Activated T-cell treated with anti-CD3 and anti-CD28 coated beads, Interleukin-2, amount 50 U/mL, for 4 hours (primary cell): ENCODE measurements at places on chromosomes 2 and 18.

- DNase-seq = no peak
Measured at GRCh38 chr2:44805401-44806235, 135.9 kb upstream of the SIX3 start.

- DNase-seq = no peak
Measured at GRCh38 chr2:25222477-25223121, 54.2 kb upstream of the POMC start.

DNA sequence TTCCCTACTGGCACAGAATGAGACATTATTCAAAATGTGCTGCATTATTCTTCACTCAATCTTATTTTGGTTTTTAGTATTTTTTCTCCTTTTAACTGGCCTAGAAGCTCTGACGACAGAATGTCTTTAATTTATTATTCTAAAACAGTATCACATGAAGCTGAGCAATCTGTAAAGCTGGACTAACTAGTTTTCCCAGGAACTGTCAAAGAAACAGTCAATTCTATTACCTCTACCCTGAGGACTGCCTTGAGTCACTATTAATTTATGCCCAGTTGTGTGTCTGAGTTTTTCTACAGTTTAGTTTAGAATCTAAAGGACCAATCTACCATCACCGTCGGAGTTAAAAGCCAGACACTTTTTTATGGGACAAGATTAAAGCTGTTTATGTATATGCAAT, 31.6 kb downstream of the MBD2 start:
- DNase-seq = no peak

- no peak for DNase-seq
Measured at GRCh38 chr2:120624738-120625446, 110.8 kb upstream of the GLI2 start.

DNA sequence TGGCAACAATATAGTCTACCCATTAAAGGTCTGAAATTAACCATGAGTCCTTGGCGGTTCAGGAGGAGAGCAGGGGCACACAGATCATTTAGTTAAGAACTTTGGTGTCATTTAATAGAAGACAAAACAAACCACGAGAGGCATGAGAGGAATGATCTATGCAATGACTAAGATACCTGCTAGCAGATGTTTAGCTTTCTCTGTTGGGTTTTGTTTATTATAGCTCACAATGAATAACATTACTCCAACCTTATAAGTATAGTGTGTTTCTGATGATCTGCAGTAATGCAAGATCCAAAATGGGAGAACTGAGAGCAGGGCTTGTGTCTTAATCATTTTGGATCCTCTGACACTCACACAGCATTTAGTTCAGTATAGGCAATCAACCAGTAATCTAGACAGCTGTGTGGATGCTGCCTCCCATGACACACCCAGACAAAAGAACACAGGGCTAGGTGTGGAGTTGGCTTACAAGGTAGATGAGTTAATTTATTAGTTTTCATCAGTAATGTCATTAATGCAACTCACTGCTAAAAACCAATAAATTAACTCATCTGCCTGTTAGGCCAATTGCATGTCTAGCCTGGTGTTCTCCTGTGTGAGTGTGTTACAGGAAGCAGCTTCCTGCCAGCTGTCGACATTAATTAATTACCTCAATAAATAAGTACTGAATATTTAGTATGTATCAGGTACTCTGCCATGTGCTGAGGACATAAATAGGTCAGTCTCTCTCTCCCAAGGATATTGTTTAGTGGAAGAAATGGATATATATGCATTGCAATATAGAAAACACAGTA, 92.3 kb downstream of the CLIP4 start:
- DNase-seq = no peak

DNA sequence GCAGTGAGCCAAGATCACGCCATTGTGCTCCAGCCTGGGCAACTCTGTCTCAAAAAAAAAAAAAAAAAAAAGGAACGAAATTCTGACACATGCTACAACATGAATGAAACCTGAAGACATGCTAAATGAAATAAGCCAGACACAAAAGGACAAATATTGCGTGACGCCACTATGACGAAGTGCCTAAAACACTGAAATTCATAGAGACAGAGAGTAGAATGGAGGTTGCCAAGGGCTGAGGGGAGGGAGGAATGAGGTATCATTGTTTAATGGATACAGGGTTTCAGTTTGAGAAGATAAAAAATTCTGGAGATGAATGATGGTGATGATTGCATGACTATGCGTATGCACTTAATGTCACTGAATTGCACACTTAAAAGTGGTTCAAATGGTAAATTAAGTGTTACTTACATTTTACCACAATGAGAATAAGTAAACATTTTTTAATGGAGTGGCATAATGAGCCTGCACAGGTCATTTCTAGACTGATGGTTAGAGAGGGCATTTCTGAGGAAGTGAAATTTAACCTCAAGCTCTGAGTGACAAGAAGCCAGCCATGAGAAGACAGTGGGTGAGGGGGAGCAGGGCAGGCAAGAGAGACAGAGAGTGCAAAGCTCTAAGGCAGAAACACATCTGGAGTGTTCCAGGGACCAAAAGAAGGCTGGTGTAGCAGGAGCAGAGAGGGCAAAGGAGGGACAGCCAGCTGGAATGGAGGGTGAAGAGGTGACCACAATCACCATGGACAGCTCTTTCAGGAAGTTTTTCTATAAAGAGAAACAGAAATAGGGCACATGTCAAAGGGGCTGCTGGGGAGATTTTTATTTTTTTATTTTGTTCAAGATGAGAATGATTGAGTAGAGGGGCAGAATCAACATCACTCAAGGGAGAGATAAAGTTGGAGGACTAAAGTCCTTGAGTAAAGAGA, 20.6 kb upstream of the EXOC6B start:
- DNase-seq = no peak

GRCh38 chr2:11405599-11406266, 60.2 kb downstream of the E2F6 start:
- DNase-seq = no peak
